ENCODE measurements at places on chromosomes 3 and 15.
A peak's percentile ranks its signal among the peaks of the same experiment; 100 is the strongest.

DNA sequence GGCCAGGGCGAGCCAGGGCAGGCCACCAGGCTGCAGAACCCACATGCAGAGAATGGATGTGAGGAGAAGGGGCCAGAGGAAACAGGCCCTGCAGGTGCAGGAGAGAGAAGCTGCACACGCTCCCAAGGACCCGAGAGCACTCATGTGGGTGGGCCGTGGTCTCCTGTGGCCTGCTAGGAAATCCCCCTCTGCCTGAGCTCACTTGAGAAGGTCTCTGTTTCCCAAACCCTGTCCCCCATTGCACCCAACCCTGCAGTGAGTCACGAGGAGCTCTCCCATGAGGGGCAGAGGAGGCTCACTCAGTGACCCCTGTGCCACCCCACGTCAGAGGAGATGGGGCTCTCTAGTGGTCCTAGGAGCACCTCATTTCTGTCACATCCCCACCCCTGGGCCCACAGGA is 111.1 kb downstream of the KLF13 start:
- no peak for DNase-seq

- peak; percentile 61 for DNase-seq
Measured at GRCh38 chr15:59532770-59533379, 78.7 kb upstream of the GCNT3 start.

GRCh38 chr3:130925628-130926027 is 31.7 kb downstream of the ATP2C1 start:
- DNase-seq = no peak

- DNase-seq = no peak
Measured at GRCh38 chr3:86634361-86634760, 356.6 kb downstream of the VGLL3 start.

DNA sequence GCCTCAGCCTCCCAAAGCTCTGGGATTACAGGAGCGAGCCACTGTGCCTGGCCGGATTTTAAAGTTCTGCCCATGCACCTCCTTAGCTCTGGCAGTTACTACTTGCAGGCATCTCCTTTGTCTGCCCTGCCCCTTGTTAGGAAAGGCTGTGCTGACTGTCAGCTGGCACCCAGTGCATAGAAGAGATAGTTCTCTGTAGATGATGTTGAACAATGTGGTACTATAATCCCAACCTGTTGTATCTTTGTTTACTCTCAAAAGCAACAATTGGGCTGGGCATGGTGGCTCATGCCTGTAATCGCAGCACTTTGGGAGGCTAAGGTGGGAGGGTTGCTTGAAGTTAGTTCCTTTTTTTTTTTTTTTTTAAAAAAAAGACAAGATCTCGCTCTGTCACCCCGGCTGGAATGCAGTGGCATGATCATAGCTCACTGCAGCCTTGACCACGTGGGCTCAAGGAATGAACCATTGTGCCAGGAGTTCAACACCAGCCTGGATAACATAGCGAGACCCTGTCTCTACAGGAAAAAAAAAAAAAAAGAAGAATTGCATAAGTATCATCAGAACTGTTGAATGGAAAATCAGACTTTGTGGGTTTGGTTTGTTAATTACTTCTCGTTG is 30.6 kb downstream of the FLNB start:
- DNase-seq = no peak

DNA sequence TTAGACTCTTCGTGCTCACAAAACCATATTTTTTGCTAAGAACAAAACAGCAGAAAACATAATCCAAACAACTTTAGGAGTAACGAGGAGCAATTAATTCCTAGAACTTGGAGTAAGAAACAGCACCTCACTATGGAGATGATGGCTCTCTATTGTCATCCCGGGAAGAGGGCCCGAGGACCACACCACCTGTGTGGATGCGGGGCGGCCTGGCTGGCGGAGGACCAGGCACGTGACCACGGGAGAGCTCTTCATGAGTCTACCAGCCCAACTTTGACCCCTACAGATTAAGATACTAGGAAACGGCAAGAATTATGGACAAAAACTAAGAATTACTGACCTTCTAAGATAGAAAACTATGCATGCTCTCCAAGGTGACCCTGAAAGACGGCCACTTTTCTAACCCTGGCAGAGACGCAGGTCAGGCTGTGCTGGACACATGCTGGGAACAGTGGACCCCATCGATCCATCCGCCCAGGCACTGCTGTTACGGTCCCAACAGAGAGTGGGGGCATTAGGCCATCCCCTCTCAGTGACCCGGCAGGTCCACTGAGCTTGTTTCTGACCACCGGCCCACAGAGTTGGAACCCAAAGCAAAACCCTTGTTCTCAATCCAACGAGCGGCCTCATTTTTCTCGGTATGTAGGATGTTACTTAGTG is 13.1 kb upstream of the OCA2 start:
- DNase-seq = no peak

DNA sequence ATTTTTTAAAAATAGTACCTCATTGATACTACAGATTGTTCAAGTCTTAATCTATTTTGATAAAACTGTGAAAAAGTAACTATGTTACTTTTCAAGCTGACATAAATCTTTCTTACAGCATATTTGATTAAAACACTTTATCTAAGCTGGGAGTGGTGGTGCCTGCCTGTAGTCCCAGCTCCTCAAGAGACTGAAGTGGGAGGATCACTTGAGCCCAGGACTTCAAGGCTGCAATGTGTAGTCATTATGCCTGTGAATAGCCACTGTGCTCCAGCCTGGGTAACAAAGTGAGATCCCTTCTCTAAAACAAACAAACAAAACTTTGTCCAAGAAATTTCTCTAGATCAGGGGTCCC is 59.6 kb upstream of the NEDD4 start:
- no peak for DNase-seq

GRCh38 chr3:38254872-38255271 is 10.7 kb upstream of the SLC22A13 start:
- DNase-seq = no peak

- DNase-seq = no peak
Measured at GRCh38 chr3:134132961-134133360, 103.2 kb upstream of the SLCO2A1 start.

DNA sequence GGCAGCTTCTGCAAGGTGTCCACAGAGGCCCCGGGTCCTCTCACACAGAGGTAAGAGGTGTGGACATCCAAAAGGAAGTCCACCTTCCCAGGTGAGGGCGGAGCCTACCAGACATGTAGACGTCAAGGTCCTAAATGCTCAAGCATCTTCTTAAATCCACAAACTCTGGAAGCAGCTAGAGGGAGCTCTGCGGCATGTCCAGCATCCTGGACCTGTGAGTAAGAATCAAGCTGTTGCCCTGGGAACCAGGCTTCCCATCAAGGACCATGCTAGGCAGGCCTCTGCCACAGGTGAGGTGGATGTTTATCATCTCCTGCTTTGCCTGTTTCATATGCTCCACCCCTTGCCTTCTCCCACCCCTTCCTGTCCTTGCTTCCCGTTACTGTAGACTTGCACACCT is 368.2 kb downstream of the GABRG3 start:
- DNase-seq = no peak

DNA sequence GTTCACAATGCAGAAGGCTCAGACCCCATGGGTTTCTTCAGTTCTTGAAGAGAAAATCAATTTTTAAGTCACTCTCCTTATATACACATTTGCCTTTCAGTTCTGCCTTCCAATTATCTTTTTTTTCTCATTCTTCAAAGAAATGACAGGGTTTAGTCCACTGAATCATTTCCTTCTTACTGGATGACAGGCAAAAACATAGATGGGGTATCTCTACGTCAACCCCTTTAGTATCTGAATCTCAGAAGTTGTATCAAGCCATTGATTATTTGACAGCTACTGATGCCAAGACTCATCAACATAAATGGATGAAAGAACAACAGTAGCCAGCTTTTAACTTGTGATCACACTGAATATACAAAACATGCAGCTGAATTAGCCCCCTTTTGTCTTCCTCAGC is 6.5 kb downstream of the ATOSA start:
- no peak for DNase-seq

GRCh38 chr15:27623149-27623548 is 476.0 kb downstream of the OCA2 start:
- DNase-seq = no peak

- DNase-seq = no peak
Measured at GRCh38 chr3:17074559-17074958, 189.8 kb downstream of the PLCL2 start.

DNA sequence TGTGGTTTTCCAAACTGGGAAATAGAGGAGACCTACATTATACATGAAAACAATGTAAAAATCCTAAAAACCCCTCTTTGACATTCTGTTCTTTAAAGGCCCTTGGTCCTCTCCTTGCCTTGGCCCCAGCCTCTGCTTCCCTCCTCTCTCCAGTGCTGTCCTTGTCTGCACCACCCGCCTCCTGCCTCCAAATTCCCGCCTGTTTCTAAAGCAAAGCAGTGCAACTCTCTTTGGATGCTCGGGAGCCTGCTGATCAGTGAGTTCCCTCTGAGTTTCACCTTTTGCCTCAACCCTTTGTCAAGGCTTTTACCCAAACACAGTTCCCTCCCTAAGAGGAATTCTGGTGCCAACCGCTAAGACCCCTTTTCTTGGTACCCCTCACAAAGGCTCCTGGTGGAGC is 8.0 kb downstream of the ANKDD1A start:
- DNase-seq = no peak

- no peak for DNase-seq
Measured at GRCh38 chr3:29128001-29128400, 152.9 kb upstream of the RBMS3 start.

- DNase-seq = peak; percentile 51
Measured at GRCh38 chr3:160006282-160007163, 17.9 kb downstream of the IL12A start.

DNA sequence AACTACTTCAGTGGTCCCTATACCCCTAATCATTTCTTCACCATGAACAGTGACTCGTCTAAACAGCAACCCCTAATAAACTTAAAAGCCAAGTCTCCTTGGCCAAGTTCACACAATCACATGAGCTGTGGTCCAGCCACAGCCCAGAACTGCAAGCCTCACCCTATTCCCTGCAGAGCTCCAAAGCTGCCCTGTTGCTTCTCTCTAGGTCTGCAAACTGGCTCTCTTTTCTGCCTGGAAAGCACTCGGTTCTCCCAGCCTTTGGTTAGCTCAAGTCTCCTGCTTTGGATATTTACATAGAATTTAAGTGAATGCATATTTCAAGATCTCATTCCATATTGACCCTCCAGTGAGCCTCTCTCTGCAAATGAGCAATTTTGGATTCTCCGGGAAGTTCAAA is 107.0 kb downstream of the TOP2B start:
- no peak for DNase-seq

GRCh38 chr3:23086831-23087230 is 116.3 kb upstream of the UBE2E2 start:
- no peak for DNase-seq

DNA sequence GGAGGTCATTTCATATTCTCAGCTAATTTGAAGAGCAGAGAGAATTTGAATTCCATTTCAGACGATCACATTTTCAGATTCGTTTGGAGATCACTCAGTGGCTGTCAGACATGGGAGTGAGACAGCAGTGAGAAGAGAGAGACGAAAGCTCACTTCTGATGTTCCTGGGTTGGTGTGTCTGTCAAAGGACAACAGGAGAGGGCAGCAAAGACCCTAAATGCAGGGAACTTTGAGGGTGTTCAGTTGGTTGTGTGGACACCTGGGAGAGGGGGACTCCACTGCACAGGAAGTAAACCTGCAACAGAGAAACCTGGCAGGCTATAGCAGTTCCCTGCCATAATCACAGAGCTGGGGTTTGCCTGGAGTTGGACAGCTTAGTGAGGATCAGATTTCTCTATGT is 675.1 kb downstream of the SQOR start:
- peak; percentile 11 for DNase-seq

GRCh38 chr3:186284661-186285060 is 77.4 kb downstream of the DGKG start:
- DNase-seq = no peak

- no peak for DNase-seq
Measured at GRCh38 chr15:86054338-86054737, 25.3 kb upstream of the AGBL1 start.

- DNase-seq = no peak
Measured at GRCh38 chr3:123334056-123334455, 114.8 kb downstream of the ADCY5 start.

GRCh38 chr3:128950223-128950938 is 43.5 kb downstream of the CFAP92 start:
- DNase-seq = peak; percentile 73

DNA sequence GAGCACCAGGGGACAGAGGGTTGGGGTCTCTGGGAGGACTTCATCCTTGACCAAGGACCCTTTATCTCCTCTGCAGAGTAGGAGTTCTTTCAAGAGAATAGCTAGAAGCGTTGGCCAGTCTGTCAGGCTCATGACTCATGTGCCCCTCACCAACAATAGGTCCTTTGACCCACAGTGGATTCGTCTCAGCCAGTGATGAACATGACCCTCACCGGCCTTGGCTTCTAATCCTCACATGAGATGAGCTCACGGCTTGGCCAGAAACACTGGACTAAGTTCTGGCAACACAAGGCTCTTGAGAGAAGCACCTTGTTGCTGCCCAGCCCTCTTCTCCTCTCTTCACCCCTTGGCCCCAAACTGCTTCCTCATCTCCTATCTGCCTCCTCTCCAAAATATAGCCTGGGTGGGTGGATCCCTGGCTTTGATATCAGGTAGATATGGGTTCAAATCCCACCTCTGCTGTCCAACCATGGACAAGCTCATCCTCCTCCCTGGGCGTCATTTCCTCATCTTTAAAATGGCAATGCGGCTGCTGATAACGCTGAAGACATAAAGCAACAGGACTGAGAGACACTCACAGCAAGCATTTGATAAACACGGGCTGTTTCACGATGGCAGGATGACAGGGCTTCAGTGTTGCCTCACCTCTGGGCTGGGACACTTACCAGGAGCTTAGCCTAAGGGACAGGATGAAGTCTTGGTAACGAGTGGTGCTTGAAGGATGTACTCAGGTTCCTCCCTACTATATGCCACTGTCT is 446.7 kb upstream of the PROK2 start:
- DNase-seq = no peak

GRCh38 chr15:72315706-72316370 is 4.1 kb downstream of the CELF6 start:
- no peak for DNase-seq

DNA sequence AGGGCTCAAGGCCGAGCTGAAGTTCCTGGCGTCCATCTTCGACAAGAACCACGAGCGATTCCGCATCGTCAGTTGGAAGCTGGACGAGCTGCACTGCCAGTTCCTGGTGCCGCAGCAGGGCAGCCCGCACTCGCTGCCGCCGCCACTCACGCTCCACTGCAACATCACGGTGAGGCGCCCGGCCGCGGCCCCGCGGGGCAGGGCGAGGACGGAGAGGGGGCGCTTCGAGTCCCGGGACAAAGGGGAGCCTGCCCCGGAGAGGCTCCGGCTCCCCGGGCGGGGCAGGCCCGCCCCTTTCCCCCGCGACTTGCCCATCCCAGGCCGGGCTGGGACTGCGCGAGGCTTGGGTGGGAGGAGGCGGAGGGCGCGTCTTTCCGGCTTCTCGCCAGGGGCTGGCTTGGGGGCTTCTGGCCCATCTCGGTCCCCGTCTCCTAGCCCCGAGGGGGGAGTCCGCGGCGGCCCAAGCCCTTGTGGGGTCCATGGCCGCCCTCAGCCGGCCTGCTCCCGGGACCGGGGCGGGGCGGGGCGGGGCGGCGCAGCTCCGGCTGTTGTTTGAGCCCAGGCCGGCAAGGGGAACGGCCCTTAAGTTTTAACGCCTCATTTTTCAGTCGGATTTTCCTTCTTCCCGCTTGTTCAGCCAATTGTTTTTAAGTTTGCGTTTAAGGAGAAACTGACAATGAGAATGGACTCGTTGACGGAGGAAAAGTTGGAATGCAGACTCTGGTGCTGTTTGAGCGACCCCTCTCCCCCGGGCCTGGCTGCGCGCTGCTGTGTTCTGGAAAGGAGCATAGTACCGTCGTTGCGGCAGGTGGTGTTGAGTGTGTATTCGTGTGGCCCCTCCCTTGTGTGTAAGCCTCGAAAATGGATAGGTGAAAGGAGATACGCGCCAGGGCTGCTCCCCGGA is 683 bp downstream of the UBE2Q2 start:
- DNase-seq = peak; percentile 74
